Fibroblast of upper back skin (primary cell): ENCODE measurements at places on chromosomes 11 and 22.

- DNase-seq: no peak
Observed at GRCh38 chr11:1892116-1892515, 421 bp upstream of the PRR33 start.

GRCh38 chr11:1779034-1779805 is 15.5 kb upstream of the CTSD start:
- DNase-seq: no peak

- no peak for DNase-seq
Observed at GRCh38 chr11:76740772-76741171, 42.4 kb upstream of the TSKU start.

DNA sequence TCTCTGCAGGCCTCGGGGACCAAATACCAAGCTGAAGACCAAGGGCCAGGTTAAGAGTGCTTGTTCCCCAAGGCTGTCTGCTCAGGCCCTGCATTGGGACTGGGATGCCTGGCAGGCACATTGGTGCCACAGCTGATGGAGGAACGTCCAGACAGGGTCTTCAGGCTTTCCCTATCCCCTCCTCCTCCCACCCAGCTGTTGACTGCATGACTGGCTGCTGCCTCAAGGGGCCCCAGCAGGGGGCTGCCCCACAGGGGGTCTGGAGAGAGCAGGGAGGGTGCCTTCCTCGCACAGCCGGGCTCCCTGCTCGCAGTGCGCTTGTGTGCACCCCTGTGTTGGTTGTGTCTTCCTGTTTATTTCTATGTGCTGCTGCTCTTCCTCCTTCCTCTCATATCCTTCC is 9.9 kb downstream of the RCOR2 start:
- DNase-seq: no peak

GRCh38 chr11:132586801-132587200 is 945.5 kb downstream of the OPCML start:
- peak; percentile 10 for DNase-seq

DNA sequence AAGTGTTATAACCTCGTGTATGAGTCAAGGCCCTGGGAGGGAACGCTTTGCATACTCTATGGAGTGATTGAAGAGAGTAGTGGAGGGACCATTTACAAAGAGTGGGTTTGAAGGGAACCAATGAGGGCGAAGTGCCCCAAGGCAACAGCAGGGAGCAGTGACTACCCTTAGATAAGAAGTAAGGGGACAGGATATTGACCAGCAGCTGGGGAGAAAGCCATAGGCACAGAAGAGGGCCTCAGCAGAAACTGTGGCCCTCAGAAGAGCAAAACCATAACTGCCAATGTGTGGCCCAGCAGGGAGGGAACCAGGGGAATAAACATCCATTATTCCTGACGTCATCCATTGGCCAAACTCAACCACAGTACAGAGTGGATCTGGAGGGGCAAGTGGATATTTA is 24.7 kb downstream of the PARVA start:
- DNase-seq: no peak

DNA sequence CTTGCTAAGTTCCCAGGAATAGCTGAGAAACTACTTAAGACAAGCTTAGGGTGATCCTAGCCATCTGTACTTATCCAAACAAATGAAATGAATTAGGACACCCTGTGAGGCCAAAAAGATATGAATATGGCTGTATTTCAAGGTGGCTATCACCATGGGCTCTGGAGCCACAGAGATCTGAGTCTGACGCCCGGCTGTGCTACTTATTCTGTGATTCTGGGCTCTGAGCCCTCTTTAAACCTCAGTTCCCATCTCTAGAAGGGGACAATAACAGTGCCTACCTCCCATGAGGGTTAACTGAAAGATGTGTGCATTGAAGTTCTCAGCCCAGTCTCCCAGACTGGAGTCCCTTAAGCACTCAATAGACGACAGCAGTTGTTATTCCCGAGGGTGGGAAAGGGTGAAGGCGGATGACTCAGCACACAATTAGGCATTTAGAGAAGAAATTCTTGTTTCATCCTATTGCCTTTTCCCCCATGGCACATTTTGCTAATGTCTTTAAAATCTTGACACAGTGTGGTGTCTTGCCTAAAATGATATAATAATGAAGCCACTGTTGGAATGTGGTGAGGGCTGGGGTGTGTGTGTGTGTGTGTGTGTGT is 132.5 kb downstream of the ADAMTS15 start:
- DNase-seq: peak; percentile 81

DNA sequence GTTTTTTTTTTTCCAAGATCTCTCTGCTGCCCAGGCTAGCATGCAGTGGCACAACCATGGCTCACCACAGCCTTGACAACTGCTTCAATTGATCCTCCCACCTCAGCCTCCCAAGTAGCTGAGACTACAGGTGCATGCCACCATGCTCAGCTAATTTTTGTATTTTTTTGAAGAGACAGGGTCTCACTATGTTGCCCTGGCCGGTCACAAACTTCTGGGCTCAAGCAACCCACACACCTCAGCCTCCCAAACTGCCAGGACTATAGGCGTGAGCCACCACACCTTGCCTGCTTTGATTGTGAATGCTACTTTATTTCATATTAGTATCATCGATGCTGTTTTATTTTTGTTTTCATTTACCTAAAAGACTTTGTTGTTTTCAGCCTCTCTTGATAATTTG is 81.5 kb upstream of the GNAZ start:
- DNase-seq: no peak

GRCh38 chr11:95853138-95853537 is 62.8 kb downstream of the CEP57 start:
- no peak for DNase-seq

DNA sequence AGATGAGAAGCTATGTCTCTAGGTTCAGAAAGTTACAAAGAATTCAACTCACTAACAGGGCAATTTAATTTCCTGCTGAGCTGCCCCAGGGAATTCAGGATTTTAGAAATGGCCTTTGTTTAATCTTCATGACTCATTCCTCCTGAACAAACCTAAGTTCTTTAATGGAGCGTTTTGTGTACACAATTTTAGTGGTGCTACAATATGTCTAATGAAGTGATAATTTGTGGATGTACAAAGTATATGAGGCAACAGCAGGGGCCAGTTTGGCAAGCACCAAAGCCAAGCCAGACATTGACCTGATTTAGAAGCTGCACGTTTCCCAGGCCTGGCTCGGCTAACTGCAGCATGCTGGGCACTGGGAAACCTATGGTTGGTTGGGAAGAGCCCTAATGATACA is 34.4 kb upstream of the HEPHL1 start:
- peak; percentile 20 for DNase-seq

DNA sequence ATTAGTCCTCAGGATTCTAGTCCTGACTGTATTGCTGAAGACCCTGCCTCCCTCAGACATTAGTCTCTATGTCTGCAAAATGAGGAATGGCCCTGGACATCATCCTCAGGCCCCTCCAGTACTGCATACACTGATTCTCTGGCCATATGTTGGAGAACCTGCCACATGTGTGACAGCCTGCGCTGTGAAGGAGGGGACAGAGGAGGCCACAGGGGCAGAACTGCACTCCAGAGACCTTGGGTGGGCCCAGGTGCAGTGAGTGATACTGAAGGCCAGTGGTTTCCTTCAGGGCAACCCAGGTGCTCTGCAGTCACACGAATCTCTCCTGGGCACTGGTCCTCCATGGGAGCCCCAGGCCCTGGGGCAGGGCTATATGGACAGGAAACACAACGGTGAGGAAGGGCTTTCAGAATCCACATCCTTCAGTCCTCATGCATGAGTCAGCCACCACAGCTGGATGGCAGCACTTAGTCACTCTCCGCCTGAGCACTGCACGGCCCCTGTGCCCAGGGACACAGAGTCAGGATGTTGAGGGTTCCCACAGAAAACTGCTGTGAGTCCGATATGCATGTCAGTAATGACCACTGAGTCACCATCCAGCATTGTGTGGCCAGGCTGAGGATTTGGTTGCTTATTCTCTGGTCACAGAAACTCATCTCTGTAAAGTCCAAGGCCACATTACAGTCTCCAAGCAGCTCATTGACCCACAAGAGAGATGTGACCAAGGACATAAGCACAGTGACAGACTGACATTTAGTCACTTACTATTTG is 39.7 kb downstream of the ME3 start:
- peak; percentile 94 for DNase-seq

- no peak for DNase-seq
Observed at GRCh38 chr11:40877981-40878380, 581.5 kb downstream of the LRRC4C start.
